ENCODE measurements at places on chromosomes 1 and 21.

GRCh38 chr1:99672530-99673213 is 26.8 kb downstream of the PALMD start:
- DNase-seq: no peak

GRCh38 chr1:151502035-151502700 is 9.0 kb upstream of the CGN start:
- DNase-seq: no peak

- DNase-seq: no peak
These were observed 9.4 kb downstream of the E2F2 start for GRCh38 chr1:23521588-23521987.

GRCh38 chr1:158011714-158012113 is 18.3 kb downstream of the KIRREL1 start:
- no peak for DNase-seq

DNA sequence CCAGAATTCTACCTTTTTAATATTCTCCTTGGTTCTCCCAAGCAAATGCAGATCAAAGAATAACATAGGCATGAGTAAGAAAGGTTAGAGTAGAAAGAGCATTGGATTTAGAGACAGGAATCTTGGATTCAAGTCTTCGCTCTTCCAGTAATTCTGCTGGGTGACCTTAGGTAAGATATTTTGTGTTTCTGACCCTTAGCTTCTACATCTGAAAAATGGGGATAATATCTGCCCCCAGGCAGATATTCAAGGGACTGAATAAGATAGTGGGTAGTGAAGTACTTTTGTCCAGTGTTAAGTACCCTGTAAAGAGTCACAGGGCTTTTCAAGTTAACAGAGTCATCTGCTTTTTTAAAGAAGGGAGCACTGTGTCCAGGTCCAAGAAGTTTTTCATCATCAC is 70.8 kb downstream of the KDM1A start:
- DNase-seq: no peak

DNA sequence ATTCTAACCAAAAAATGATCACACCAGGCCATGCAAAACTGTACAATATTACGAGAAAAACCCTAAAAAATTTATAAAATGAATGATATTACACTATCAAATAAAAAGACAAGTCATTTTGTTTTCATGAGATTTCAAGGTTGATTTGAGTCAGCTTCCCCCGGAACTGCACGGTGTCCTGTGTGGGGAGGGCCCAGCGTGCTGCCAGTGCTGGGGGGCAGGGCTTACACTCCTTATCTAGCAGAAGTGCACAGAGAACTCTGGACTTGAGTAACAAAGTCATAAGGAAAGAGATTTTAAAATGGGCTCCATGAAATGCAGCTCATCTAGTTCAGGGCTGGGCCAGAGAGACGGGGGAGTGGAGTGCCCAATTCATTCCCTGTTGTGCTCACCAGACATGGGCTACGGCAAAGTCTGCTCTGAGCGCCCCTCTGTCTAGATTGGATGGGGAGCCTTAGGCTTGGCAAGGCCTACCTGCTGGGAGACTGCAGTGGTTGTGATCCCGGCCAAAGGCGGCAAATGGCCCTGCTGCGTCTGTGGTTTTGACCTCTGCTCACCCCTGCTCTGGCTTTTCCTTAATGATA is 50.1 kb downstream of the COQ8A start:
- DNase-seq: no peak

DNA sequence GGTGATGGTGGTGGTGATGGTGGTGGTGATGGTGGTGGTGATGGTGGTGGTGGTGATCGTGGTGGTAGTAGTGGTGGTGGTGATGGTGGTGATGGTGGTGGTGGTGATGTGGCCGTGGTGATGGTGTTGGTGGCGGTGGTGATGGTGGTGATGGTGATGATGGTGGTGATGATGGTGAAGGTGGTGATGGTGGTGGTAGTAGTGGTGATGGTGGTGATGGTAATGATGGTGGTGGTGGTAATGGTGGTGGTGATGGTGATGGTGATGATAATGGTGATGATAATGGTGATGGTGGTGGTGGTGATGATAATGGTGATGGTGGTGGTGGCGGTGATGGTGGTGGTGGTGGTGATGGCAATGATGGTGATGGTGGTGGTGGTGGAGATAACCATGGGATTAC is 6.8 kb upstream of the COL6A2 start:
- DNase-seq: no peak

DNA sequence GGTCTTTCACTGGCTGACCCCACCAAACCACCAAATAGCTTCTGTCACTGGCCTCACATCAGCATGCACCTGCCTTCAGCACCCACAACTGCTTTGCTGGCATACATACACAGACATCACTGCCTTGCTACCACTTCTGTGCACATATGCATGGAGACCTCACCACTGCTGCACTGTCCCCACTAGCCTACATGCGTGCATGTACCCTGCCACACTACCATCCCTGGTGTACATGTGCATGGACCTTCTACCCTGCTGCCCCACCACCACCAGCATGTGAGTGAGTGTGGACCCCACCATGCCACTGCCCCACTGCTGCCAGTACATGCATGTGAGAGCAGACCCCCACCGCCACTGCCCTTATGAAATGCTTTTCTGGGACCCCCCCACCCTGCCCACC is 6.1 kb downstream of the CD1C start:
- no peak for DNase-seq

DNA sequence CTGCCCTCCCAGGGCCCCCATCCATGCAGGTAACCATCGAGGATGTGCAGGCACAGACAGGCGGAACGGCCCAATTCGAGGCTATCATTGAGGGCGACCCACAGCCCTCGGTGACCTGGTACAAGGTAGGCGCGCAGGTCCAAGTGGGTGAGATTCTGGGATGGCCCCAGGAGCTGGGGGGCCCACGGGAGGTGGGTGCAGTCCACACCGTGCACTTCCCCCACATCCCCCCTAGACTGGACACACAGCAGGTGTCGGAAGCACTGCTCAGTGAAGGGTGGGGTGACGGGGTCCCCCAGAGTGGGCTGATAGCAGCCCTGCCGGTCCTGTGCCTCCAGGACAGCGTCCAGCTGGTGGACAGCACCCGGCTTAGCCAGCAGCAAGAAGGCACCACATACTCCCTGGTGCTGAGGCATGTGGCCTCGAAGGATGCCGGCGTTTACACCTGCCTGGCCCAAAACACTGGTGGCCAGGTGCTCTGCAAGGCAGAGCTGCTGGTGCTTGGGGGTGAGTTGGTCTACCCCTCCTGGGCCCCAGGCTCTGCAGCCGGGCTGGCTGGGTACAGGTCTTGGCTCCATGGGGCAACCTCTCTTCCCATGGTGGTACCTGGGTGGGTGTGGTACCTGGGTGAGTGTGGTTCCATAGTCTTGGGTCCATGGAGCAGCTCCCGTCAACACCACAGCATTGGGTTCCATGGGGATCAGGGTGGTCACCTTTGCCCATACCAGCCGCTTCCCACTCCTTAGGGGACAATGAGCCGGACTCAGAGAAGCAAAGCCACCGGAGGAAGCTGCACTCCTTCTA is 40.4 kb downstream of the TRIM11 start:
- no peak for DNase-seq

GRCh38 chr1:26373789-26374188 is 1.2 kb upstream of the ZNF683 start:
- no peak for DNase-seq

GRCh38 chr1:50080904-50081586 is 27.7 kb upstream of the ELAVL4 start:
- DNase-seq: no peak

DNA sequence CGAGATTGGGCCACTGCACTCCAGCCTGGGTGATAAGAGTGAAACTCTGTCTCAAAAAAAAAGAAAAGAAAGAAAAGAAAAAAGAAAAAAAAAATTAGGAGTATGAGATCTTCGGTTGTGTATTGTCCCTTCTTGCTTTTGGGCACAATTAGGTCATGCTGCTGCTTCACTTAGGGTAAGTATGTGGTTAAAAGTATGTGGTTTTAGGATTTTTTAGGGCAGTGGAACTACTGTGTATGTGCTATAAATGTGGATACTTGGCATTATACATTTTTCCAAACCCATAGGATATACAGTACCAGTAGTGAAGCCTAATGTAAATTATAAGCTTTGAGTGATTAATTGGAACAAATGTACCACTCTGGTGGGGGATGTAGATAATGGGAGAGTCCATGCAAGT is 31.2 kb downstream of the VANGL2 start:
- no peak for DNase-seq

DNA sequence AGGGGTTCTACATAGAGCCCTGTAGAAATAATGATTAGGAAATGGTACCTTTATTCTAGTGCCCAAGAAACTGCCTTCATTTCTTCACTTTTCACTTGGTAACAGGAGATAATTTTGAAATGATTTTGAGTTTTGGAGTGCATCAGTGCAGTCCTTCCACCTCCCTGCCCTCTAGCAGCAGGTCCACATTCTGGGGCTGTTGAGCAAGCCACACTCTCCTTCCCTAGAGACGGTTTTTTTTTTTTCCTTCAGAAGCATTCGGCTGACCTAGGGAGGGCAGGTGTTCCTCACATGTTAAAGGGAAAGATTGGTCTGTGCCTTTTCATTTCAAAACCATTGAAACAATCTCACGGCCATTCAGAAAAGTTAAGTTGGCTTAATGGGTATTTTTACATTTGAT is 39.8 kb downstream of the SLC37A1 start:
- no peak for DNase-seq

DNA sequence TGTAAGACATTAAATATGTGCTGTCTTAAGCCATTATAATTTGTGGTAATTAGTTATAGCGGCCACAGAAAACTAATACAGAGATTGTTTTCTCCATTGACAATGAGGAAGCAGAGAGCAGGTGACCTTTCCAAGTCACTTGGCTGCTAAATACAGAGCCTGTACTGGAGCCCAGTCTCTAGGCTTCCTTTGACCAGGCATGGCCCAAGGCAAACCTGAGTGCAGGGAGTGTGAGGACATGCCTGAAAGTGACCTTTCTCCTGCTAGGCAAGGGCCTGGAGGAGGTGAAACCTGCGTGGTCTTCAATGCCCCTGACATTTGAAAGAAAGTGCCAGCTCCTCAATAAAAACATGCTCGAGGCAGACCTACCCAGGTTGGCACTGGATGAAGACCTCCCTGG is 12.5 kb upstream of the CHI3L1 start:
- no peak for DNase-seq

DNA sequence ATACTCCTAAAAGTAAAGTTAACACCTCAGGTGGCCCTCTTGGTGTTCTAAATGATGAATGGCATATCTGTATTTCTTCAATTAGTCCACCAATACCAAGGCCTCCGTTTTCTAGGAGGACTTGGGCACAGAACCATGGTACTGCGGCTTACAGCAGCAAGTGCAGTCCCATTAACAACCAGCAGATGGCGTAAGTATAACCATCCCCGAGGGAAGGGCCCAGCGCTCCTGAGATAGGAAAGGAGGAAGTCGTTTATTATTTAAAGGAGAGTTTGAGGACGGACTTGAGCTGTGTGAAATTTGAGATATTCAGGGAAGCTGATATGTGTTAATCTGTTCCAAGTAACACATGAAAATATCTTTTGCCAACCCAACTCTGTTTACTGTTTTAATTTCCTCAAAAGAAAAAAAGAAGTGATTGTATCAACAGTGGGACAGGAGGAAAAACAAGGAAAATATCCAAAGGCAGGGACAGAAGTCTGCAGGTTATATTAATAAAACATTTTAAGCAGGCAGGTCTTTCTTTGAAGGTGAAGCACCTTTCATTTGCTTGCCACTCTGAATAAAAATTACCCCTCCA is 37.7 kb upstream of the KCNJ15 start:
- no peak for DNase-seq
